Stimulated activated CD8-positive, alpha-beta memory T cell treated with anti-CD3 and anti-CD28 coated beads, Interleukin-15, amount 100 ng/mL, for 4 hours (primary cell): ENCODE measurements at places on chromosomes 5 and 9.

GRCh38 chr9:126663661-126664072, 49.9 kb downstream of the LMX1B start:
- no peak for DNase-seq

GRCh38 chr9:21764846-21765245, 37.6 kb upstream of the MTAP start:
- DNase-seq = no peak

GRCh38 chr5:156444753-156445291, 117.9 kb downstream of the SGCD start:
- DNase-seq = no peak

DNA sequence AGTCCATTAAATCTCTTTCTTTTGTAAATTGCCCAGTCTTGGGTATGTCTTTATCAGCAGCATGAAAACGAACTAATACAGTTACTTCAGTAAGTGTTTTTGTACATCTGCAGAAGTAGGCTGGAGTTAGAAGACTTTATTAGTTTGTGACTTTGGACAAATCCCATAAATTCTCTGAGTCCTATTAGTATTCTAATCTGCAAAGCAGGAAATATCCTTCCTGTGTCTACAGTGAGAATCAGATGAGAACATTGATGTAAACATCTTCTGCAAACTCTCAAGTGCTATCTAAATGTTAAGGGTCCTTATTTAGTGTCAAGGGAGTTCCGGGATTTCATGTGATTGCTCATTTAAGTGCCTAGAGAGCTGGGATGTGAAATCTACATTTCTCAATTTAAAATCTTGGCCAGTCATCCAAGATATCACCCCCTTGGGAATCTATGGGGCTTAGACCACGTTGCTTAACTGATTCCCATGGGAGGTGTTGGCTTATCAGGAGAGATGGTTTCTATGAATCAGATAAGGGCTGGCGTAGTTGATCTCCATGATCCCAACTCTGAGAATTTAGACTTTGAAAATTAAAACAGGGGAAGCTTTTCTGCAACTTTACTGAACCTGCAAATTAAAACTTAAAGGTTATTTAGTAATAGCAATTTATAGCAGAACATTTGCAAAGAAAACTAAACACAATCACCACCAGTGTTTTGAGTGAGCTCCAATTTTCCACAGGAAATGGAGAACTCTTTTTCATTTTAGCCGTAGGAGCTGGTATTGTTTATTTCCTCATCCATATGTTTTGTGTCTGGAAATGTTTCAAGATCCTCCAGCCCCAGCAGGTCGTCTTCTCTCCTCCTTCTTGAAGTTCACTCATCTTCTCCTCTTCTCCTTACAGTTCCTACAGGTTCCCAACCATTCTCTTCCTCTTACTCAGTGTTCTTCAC, 241.6 kb upstream of the CD180 start:
- no peak for DNase-seq

DNA sequence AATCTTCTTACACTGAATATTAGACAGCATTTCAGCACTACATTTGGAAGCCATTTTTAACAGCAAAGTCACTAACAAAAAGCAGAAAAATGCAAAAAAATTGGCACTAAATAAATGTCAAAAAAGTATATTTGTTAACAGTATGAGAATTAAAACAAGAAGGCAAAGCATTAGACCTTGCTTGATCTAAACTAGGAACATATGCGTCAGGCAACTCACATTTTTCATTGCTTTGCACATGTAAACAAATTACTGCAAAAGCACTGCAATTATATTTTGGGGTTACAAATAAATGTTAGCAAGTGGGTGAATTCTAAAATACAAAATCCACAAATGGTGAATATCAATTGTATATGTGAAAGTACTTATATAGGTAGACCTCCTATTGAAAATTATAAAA, 49.0 kb upstream of the RAPGEF6 start:
- no peak for DNase-seq

DNA sequence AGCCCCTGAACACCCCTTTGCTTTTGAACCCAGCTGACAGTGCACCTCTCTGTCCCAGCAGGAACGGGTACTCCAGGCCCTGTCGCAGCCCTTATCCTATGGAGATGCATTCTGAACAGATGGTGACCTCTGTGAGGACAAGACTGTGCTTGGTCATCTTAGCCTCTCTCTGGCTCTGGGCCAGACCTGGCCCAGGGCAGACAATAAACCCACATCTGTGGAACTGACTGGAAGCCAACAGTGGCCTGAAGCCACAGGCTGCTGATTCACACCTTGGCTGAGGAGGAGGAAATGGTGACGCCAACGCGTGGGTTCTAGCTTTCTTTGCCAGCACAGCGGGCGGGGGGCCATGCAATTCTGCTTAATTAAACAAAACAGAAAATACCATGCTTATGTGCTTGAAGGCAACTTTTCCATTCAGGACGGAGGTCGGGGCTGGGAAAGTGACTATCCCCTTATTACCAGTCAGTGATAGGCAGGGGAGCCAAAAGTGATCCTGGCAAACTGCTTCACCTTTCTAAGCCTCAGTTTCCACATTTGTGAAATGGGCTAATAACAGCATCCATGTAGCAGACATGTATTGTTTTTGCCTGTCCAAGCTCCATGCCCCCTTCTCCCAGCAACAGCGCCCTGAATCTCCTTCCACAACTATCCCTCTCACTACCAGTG, 10.8 kb downstream of the SH3PXD2B start:
- DNase-seq = peak; percentile 34

DNA sequence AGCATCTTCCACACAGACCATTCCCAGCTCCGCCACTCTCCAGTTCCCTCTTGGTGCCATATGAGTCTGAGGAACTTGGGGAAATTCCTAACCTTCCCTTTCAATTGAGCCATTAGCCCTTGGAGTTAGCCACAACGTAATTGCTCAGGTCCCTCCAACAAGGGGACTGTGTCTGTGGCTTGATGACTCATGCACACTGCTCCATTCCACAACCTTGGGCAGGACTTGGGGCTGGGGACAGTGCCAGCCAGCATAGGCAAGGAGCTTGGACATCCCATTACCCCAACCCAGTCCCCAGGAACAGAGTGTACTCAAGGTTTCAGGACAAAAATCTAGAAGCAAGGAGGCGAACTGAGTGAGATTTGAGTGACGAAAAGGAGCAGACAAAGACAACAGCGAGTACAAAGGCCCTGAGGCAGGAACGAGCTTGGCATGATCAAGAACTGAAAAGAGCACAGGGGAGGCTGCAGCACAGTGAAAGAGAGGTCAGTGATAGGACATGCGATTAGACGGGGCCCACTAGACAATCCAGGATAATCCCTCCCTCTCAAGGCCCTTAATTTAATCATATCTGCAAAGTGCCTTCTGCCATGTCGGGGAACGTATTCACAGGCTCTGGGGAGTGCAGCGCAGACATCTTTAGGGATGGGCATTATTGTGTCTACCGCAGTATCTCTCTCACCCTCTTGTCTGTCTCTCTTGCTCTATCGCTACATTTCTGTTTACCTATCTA, 16.0 kb upstream of the JADE2 start:
- DNase-seq = no peak

GRCh38 chr5:180141068-180141660, 67.8 kb downstream of the RASGEF1C start:
- DNase-seq = no peak

GRCh38 chr5:172646716-172647285, 5.7 kb downstream of the NEURL1B start:
- DNase-seq = no peak

- DNase-seq = no peak
Measured at GRCh38 chr5:61389609-61390008, 57.6 kb downstream of the ZSWIM6 start.

DNA sequence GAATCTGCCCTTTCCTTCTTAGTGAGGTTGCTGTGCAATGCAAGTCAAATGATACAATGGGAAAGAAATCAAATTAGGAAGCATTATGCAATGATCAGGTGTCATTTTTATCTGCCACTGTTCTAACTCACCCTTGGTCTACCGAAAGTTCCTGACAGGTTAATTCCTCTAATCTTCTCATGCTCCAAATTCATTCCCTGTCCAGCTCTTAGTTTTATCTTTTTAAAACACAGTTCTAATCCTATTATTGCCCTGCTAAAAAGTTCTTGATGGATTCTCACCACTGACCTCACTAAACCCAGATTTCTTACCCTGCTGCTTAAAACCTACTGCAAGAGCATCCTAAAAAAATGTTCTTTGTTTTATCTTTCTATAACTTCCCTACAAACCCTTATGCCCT, 1000.9 kb downstream of the CDH18 start:
- no peak for DNase-seq

DNA sequence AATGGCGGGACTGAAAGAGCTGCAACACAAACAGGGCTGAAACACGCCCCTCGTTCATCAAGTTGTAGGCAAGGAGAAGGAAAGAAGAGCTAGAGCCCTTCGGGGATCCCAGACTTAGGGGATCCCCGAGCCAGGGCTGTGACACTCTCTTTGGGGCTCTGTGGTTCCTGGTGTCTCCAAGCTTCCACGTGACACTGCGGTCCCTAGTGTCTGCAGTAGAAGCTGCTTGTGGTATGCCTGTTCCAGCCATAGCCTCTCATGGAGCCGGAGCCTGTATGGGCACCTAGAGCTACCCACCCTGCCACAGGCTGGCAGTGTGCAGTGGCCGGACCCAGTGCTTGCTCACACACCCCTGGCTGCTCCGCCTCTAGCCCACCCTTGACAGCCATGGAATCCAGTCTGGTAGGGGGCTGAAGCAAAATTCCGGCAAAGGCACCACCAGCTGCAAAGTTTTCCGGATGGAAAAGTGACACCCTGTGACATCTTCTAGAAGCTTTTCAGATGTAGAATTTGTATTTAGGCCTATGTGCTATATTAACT, 1439.6 kb upstream of the ACO1 start:
- no peak for DNase-seq

DNA sequence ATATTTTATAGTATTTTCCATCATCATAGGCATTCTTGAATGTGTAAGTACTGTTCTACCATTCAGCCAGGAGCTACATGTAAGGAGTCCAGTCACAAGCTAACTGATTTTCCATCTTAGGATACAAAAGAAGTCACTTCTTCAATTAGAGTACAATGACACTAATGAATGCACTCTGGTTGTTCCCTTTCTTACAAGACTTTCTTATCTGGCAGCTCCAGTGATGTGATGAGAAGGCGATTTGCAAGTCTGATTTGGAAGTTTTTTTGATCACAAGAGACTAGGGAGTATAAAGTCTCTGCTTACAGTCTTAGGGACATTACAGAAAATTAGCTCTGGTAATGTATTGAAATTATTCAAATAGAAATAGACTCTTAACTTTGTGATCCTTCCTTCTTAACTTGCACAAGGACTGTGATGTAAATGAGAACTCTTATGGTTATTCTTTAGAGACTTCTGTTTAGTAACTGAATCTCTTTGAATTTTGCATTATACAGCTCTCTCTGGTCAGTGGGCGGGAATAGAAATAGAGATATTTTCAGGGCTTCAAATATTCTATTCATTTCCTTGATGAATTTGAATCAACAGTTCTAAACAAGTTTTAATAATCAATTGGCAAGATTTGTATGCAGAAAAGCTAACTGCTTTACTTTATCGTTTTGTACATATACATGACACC, 130.4 kb upstream of the CDH6 start:
- no peak for DNase-seq

GRCh38 chr5:72859127-72859526, 42.7 kb downstream of the TNPO1 start:
- DNase-seq = no peak

GRCh38 chr5:228886-229285, 10.8 kb downstream of the SDHA start:
- no peak for DNase-seq
